Nephron progenitor cell (in vitro differentiated cells): ENCODE measurements at places on chromosomes 4 and X.

DNA sequence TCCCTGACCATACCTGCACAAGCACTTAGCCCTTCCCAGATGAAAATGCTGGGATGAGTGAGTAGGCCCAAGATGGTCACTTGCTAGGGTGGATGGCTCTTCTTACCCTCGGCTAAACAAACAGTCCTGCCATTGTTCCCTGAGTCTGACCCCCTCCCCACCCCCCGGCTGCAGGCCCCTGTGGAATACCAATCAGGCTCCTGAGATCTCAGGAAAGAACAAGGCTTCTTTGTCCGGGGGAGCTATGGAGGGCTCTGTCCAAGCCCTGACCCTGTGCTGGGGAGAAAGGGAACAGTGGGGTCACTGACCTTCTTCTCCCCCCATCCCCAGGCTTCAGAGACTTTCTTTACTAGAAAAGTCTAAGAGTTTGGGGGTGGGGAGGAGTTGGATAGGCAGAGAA lies 6.0 kb downstream of the PLP1 start:
- DNase-seq: peak; percentile 4

- DNase-seq: no peak
These were observed 59.1 kb downstream of the MRPL1 start for GRCh38 chr4:77921701-77922100.

GRCh38 chr4:53489279-53489889 lies 101.9 kb downstream of the LNX1 start:
- DNase-seq: no peak

DNA sequence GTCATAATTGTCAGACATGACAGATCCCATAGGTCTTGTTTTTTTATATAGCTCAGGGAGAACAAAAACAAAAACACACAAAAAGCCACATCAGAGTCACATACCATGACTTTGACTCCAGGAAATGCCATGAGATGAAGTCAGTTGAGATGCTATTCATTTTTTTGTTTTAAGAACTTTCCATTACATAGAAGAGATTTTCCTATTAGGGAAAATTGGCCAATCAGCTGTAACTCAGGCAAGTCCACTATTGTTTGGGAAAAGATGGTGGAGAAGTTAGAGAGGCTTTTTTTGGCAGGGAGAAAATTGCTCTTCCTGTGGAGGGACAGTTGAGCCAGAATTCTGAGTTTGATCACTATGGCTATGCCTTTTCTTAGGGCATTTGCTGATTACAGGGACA lies 72.6 kb downstream of the SMARCA5 start:
- DNase-seq: no peak

GRCh38 chr4:74158466-74159142 lies 686 bp downstream of the MTHFD2L start:
- DNase-seq: no peak
